ENCODE measurements at places on chromosomes 7 and 10.

- no peak for DNase-seq
Observed at GRCh38 chr7:69776611-69777010, 178.3 kb downstream of the AUTS2 start.

GRCh38 chr10:120396228-120396627 lies 60.8 kb upstream of the PLPP4 start:
- DNase-seq = no peak

DNA sequence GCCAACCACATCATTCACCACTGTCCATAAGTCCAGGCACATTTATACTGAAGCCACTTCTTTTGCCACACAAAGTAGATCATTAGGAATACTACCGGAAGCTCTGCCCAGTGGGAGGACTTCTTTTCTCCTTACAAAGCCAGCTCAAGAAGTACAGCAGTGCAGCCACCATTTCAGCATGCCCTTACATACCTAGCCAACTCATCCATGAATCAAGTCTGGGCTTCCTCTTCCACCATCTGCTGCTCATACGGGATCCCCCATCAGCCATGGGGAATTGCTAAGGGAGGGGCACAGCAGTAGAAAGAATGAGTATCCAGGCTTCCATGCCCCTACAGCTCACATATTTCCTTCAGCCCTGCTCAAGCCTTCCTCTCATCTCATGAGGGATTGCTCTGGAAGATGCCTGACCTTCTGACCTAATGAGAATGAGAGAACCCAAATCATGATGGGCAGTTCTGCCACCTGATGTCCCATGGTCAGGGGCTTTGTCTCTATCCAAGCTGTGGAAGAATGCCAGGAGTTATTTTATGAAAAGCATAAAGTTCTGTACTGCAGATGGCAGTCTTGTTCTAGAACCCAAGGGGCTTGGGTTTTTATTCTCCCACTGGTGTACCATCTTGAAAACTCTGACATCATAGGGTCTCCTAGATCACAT lies 39.5 kb downstream of the ACSM6 start:
- DNase-seq = no peak

DNA sequence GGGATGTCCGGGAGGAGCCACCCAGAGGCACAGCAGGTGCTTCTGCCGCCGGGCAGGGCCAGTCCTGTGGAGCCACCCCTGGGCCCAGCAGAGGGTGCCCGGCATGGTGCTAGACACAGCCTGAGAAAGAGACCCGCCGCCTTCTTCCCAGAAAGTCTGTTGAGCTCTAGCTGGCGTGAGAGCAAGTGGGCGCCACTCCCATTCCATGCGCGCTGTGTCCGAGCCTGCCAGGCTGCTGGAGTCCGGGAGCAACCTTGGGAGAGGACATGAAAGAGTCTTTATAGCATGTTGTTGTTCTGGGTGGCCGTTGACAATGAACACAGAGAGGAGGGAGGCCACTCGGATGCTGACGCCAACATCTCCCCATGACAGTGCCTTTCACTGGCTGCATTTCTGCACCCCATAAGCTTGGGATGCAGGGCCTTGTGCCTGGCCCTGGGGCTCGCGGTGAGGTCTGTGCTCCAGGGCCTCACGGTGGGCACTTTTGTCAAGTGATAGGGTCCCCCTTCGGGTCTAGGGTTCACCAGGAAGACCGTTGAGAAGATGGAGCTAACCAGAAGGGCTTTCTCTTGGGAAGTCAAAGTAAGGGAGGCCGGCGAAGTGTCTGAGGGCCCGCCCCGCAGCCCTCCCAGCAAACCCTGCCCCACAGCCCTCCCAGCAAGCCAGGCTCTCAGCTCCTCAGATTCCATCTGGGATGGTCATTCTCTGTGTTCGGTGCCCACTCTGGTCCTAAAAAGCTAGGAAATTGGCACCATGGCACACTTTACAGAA lies 47.3 kb downstream of the NKX6-2 start:
- no peak for DNase-seq

DNA sequence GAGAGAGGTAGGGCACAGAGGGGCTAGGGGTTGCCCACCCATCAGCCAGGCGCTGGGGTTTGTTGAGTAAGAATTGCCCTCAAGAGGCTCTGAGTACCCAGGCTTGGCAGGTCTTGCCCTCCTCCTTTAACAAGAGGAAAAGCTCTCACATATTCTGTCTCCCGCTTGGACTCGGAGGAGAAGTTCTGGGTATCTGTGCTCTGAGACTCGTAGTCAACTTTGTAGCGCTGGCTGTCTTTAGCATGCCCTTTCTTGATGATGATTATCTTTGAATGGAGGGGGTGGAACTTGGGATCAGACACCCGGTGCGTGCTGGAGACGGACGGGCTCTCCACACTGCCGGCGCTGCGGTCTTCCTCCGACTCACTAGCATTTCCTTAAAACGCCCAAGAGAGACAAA lies 4.0 kb downstream of the IGFBP3 start:
- DNase-seq = no peak

DNA sequence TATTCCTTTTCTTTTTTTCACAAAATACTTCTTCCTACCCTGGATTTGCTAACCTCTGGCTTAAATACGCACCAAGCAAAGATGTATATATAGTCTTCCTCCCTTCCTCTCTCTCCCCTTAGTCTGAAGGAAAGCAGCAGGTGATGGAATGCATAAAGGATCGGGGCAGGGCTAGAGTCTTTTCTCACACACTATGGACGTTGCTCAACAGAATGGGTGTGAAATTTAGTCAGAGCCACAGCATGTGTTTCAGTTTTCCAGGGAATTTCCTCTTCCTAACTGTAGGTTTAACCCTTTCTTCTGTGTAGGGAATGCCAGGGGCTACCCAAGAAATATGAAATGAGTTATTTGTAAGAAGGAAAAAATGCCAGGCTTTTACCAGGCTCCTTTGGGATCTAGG lies 71.4 kb upstream of the NFKB2 start:
- no peak for DNase-seq

DNA sequence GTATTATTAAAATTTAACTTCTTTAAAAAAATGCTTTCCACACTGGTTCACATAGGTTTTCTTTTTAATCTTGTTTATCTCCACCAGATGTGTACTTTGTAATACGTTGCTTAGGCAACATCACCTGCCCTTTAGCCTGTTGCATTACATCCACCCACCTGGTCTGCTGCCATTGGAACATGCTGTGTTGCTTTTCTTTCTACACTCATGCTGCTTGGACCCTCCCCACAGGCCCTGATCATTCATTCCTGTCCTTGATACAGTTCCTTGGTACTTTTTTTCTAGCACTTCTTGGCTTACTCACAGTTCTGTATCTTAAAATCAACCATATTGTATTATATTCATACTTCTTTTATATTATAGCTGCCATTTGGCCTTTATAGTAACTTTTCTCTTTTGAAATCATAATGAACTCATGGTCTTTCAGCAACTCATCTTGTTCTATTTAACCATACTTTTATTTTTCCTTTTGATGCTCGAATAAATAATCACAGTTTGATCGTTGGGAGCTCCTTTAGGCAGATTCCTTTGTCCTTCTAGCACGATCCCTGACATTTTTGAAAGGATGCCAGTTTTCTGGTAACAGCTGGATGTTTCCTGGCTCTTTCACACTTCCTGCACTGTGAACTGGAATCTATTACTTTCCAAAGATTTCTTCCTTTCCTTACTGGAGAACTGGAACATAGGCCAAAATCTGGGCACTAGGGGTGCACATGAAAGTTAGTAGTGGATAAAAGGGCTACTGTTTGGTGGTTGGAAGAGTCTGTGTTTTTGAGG lies 125.1 kb downstream of the CDK14 start:
- DNase-seq = no peak

GRCh38 chr7:25494896-25495295 lies 266.6 kb upstream of the NPVF start:
- DNase-seq = no peak
